Stimulated activated CD4-positive, alpha-beta T cell treated with anti-CD3 and anti-CD28 coated beads, Interleukin-15, amount 100 ng/mL, for 1 hour (primary cell): ENCODE measurements at places on chromosomes 6 and 20.

DNA sequence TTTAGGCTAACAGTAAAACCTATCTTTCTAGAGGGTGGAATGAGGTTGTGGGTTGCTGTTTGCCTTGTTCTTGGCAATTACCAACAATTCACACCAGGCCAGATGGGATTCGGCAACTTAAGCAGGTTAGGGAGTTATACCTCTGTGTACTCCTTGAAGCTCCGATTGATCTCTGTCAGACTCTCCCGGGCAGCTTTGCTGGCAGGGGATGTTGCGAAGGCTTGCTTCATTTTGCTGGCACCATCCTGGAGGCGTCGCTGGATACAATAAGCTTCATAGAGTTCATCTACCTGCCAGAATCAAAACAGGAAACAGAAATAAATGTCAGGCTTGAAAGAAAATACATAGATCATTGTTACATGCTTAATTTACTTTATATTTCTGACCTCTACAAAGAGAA is 66.4 kb upstream of the ARMH2 start:
- DNase-seq, result no peak

- DNase-seq, result no peak
These were observed 63.2 kb downstream of the PYGB start for GRCh38 chr20:25310921-25311728.

DNA sequence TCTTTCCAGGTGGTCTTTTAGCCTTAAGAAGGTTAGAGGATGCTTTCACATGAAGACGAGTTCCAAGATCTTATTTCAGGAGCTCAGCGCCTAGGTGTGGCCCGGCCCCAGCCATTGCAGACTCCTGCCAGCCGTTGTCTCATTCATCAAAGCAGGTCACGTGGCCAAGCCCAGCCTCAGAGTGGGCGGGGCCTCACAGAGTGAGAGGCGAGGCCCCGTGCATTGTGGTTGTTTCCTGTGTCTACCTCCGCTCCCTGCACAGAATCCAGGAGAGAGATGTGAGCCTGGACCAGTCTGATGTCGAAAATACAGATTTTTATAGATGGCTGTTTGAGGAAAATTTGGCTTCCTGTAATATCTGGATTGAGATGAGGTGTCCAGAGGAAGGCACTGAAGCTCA is 49.2 kb upstream of the CST5 start:
- DNase-seq, result no peak

DNA sequence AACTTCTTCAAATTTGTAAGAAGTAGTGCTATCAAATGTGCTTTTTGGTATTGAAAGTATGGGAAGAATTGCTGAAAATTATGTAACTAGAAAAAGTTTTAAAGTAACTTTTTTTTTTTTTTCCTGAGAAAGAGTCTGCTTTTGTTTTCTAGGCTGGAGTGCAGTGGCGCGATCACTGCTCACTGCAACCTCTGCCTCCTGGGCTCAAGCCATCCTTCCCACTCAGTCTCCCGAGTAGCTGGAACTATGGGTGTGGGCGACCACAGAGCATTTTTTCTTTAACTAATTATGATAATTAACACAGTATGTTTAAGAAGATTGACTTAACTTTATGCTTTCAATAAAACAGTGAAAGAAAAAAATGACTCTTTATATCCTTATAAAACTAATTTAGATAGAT is 38.4 kb downstream of the BMP5 start:
- DNase-seq, result no peak

DNA sequence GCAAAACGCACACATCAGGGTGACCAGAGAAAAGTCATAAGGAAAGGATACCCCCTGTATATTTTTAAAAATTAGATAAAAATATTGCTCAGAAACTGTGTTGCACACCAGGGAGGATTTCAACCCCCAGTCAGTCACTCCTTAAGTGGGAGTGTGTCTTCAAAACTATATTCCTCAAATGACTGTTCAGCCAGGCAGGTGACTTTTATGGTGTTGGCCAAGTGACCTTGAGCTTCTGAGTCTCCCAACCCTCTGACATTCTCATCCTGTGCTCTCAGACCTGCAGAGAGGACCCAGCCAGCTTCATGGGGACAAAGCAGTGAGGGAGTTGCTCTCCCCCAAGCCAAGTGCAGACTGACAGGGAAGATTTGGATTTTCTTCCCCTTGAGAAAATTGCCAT is 311.9 kb upstream of the JARID2 start:
- DNase-seq, result no peak

GRCh38 chr6:162118706-162119105 is 608.9 kb downstream of the PRKN start:
- DNase-seq, result no peak

GRCh38 chr6:18166312-18167036 is 11.3 kb downstream of the KDM1B start:
- no peak for DNase-seq

DNA sequence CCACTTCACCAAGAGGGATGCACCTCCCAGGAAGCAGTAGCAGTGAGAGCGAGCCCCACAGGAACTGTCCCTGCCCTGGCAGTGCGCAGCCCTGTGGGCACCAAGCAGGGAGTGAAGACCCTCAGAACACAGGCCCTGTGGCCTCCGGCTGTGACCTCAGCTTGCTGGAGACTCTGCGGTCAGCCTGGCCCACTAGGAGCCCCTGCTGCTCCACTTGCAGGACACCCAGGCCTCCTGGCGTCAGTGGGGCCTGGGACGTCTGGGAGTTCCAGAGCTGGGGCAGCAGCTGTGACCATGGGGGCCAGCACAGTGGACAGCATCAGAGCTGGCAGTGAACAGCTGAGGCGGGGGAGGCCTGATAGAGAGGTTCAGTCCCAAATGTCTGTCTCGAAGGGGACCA is 28.3 kb downstream of the PXDC1 start:
- no peak for DNase-seq

DNA sequence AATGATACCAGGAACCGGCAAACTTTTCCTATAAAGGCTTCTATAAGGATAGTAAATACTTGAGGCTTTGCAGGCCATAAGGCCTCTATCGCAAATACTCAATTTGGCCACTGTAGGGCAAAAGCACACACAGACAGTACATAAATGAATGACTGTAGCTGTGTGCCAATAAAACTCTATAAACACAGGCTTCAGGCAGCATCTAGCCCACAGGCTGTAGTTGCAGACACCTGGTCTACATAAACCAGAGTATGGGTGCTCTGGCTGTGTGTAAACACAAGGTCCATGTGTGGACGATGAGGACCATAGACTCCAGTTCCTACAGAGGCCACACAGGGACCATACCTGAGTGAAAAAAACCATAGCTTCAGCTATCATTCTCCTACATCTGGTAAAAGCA is 52.2 kb downstream of the ZMYND8 start:
- no peak for DNase-seq

- no peak for DNase-seq
These were observed 8.6 kb upstream of the HECA start for GRCh38 chr6:139126255-139126654.

DNA sequence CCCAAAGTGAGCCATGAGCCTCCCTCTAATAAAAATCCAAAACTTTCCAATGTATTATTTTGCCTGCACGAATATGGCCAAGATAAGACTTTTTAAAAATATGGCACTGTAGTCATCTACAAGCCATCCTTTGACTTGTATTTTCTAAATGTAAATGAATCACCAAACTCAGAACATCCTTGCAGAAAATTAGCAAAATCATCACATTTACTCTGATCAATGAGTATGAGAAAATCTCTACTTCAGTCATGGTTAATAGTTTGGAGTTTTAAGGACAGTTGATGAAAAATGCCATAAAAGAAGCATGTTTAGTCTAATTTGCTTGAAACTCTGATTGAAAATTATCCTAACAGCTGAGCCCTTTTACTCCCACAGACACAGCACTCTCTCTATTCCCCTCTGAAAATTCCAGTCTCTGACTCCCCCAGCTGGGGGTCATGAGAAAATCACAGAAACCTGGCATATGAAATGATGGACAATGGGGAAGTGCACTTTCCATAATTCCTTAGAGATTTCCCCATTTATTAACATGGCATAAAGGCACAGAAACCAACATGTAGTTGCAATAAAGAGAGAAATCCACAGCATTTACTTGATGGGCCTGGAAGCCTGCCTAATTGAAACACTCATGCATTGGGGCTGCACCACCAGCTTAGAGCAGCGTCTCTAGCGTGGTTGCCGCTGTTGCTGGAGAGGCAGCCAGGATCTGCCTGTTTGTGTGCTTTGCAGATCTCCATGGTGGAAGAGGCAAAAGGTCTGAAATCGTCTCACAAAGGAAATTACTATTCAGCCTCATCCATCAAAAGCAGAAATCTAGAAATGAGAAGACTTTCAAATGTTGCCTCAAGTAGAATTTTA is 214.0 kb downstream of the WDR27 start:
- no peak for DNase-seq

DNA sequence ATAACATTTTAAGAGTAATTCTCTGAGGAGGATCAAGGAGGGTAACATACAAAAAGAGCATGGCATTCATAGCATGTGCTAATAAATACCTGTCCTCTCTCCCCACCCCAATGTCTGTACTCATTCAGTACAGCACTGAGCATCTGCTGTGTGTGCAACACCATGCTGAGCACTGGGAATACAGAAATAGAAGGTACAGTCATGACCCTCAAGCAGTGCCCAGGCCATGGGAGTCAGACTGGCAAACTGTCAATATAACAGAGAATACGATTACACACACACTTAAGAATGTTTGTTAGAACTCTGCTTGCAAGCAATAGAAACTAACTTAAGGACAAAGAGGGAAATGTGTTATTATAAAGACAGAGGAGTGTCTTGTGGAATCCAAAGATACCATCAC is 24.7 kb upstream of the ZFAND3 start:
- no peak for DNase-seq

DNA sequence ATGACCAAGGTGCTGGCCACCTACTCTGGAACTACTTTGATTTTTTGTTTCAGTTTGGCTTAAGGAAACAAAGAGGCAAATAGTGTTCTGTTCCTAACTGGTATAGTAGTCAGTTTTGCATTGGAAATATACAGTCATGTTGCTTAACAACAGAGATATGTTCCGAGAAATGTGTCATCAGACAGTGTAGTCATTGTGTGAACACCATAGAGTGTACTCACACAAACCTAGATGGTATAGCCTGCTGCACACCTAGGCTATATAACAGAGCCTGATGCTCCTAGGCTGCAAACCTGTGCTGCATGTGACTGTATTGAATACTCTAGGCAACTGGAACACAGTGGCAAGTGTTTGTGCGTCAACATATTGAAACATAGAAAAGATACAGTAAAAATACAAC is 80.4 kb downstream of the ARID1B start:
- no peak for DNase-seq

GRCh38 chr6:83198486-83199172 is 5.5 kb downstream of the RWDD2A start:
- DNase-seq, result no peak

GRCh38 chr20:21670126-21670525 is 35.3 kb upstream of the PAX1 start:
- DNase-seq, result no peak

DNA sequence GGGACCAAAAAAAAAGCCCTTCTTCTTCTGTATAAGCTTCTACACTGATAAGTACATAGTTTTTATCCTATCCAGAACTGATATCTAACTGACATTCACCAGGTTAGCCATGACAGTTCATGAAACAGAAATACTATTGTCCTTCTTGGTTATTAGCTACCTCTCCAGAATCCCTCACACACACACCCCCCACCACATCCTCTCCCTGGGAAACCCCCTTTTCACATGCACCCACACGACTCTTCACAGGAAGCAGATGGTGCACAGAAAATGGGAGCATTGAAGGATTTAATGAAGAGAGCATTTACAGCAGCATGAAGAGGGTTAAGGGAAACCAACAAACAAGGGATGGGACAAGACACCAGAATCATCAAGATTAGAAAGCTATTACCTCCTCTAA is 88.9 kb downstream of the FHL5 start:
- no peak for DNase-seq

GRCh38 chr6:84877515-84878210 is 113.3 kb upstream of the TBX18 start:
- DNase-seq, result no peak

DNA sequence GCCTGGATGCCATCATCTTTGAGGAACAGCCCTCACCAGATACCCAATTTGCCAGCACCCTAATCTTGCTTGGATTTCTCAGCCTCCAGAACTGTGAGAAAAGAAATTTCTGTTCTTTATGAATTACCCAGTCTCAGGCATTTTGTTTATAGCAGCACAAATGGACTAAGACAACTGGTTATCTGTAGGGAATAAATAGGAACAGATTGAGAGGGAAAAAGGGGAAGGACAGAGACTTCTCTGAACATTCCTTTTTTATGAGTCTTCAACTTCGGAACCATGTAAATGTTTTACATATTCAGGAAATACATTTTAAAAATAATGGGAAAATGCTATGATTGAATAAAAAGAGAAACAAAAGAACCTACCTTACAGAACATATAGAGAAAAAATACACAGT is 20.9 kb downstream of the KCTD20 start:
- no peak for DNase-seq

- no peak for DNase-seq
These were observed 105.0 kb upstream of the BEND6 start for GRCh38 chr6:56849896-56850295.

DNA sequence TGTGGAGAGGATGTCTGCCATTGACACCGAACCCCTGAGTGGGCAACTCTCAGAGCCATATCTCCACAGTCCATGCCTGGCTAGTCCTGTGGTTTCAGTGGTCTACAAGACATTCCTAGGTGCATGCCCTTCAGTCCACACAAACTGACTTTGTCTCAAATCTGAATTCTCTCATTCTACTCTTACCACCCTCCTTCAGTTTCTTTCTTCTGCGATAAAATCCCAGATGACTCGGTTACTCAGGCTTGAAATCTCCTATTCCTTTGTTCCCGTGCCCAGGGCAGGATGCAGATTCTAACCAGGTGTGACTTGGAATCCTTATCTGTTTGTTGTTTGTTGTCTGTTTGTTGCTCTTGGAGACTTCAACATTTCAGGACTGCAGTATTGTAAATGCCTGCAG is 9.3 kb downstream of the CDS2 start:
- DNase-seq, result no peak

DNA sequence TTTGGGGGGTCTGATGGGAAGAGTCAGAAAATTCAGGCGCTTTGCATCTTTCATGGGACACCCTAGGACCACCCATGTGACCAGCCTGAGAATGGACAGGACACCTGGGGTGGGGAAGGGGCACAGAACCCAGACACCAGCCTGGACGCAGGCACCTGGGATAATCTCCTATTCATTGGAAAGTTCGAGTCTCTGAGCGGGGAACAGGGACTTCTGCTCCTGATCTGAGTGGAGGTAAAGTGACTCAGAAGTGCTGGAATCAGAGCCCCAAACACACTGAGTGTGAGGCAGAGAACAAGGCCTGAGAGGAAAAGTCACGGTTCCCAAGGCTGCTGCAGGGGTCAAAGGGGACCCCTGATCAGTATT is 1.4 kb downstream of the HLA-B start:
- no peak for DNase-seq

GRCh38 chr6:47571488-47571887 is 93.9 kb downstream of the CD2AP start:
- no peak for DNase-seq

GRCh38 chr6:61887423-61887822 is 398.6 kb downstream of the KHDRBS2 start:
- no peak for DNase-seq
